Activated naive CD4-positive, alpha-beta T cell treated with anti-CD3 and anti-CD28 coated beads for 36 hours (primary cell): ENCODE measurements at places on chromosomes 2 and 18.

GRCh38 chr2:240644859-240645301, 19.6 kb downstream of the GPR35 start:
- DNase-seq = no peak
- H3K36me3 ChIP-seq = no peaks in the 10 kb centered on the region
- H3K27ac ChIP-seq = no peak overlapping the region
- peaks cover 3% of the 10 kb centered on the region for H3K27me3 ChIP-seq
- no peak overlapping the region for H3K4me3 ChIP-seq
- peaks cover 3% of the 10 kb centered on the region for H3K4me1 ChIP-seq

DNA sequence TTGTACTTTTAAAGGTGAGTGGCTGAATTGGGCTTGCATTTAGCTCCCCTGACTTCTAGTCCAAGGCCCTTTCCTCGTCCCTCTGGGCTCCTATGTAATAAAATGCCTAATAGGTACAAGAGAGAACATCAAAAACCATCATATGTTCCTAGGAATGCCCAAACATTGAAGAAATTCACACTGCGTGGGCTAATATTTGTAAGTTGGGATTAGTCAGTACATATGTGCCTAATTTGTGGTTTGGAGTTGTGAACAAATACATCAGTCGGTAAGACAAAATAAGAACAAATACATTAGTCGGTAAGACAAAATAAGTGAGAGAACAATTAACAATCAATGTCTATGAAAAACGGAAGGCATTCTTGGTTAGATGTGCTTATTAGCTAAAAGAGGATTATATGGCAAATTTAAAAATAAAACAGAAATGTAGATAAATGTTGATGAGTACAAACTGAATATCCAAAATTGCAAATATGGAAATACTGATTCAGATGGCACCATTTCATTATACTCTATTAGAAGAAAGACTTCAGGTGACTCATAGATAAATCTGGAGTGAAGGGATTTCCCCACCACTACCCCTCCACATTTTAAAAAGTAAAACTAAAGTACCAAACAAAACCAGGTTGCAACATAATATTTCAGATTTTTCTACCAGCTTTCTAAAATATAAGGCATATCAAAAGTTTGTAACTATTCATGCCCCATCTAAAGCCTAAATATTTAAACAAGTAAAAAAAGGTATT, 325.4 kb downstream of the ZEB2 start:
- no peaks in the 10 kb centered on the region for H3K36me3 ChIP-seq
- H3K4me3 ChIP-seq = peak overlapping the region; percentile 34
- H3K4me1 ChIP-seq = peaks cover 43% of the 10 kb centered on the region
- H3K27ac ChIP-seq = peak overlapping the region; percentile 73
- no peaks in the 10 kb centered on the region for H3K27me3 ChIP-seq

- no peak overlapping the region for H3K27ac ChIP-seq
- H3K4me1 ChIP-seq = no peaks in the 10 kb centered on the region
- no peak for DNase-seq
- H3K4me3 ChIP-seq = no peak overlapping the region
- no peaks in the 10 kb centered on the region for H3K36me3 ChIP-seq
- H3K27me3 ChIP-seq = peaks cover 2% of the 10 kb centered on the region
These were observed 53.4 kb downstream of the CHN1 start for GRCh38 chr2:174951745-174952144.

GRCh38 chr2:240458044-240458899, 22.8 kb downstream of the GPC1 start:
- no peaks in the 10 kb centered on the region for H3K36me3 ChIP-seq
- no peak overlapping the region for H3K4me3 ChIP-seq
- no peak for DNase-seq
- H3K4me1 ChIP-seq = peaks cover 10% of the 10 kb centered on the region
- H3K27me3 ChIP-seq = peaks cover 18% of the 10 kb centered on the region
- H3K27ac ChIP-seq = no peak overlapping the region

DNA sequence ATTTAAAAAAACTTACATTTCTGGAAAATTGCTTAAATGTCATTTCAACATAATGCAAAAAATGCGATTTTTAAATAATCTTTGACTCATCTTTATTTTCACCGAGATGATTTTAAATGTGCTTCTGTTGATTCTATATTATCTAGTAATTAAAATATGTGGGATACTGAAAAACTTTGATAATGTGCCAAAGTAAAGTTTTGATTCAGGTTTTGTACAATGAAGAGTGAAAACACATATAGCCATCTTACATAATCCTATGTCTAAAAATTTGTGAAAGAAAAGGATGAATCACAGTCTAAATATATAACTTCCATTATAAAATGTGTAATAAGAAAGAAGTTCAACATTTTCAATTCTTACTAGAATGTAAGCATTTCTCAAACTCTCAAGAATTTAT, 204.3 kb upstream of the ZC3H15 start:
- peaks cover 6% of the 10 kb centered on the region for H3K36me3 ChIP-seq
- DNase-seq = no peak
- no peaks in the 10 kb centered on the region for H3K27me3 ChIP-seq
- no peak overlapping the region for H3K27ac ChIP-seq
- no peak overlapping the region for H3K4me3 ChIP-seq
- no peaks in the 10 kb centered on the region for H3K4me1 ChIP-seq

DNA sequence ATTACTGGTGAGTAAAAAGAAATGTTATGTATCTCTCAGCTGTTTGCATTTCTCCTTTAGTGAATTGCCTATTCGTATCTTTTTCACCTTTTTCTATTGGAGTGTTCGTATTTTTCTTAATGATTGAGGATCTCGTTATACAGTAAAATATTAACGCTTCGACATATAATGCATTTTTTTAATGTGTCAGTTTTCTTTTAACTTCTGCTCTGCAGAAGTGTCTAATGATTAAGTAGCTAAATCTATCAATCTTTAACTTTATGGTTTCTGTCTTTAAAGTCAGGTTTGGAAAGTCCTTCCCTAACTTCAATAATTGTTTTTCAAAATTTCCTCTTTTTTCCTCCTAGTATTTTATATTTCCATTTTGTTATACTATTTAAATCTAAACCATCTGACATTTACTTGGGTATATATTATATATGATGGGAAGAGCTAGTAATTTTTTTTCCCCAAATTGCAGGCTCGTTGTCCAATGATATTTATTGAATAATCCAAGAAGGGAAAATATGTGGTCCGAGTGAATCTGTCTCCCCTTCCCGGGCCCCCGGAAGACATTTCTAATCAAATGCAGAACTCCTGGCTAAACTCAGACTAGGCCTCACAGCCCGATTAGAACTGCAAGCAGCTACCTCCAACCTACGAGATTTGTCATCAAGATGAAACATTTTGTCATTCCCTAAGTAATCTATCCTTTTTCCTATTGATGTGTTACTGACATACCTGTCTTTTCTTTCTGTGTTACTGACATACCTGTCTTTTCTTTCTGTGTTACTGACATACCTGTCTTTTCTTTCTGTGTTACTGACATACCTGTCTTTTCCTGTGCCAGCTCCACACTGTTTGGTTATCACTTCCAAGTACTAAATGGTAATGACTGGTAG, 17.2 kb downstream of the PCBP1 start:
- DNase-seq = peak; percentile 81
- H3K4me3 ChIP-seq = peak overlapping the region; percentile 72
- H3K27me3 ChIP-seq = no peaks in the 10 kb centered on the region
- H3K4me1 ChIP-seq = peaks cover 58% of the 10 kb centered on the region
- no peaks in the 10 kb centered on the region for H3K36me3 ChIP-seq

GRCh38 chr2:61157371-61158003, 4.5 kb upstream of the C2orf74 start:
- H3K36me3 ChIP-seq = peaks cover 23% of the 10 kb centered on the region
- H3K27ac ChIP-seq = no peak overlapping the region
- H3K4me3 ChIP-seq = no peak overlapping the region
- H3K4me1 ChIP-seq = no peaks in the 10 kb centered on the region

- H3K4me1 ChIP-seq = no peaks in the 10 kb centered on the region
- no peak overlapping the region for H3K27ac ChIP-seq
- peaks cover 2% of the 10 kb centered on the region for H3K27me3 ChIP-seq
- H3K36me3 ChIP-seq = no peaks in the 10 kb centered on the region
- no peak for DNase-seq
These were observed 16.2 kb downstream of the SCYGR8 start for GRCh38 chr2:227761740-227762476.

- H3K27me3 ChIP-seq = peaks cover 16% of the 10 kb centered on the region
- H3K4me3 ChIP-seq = no peak overlapping the region
- H3K4me1 ChIP-seq = peaks cover 2% of the 10 kb centered on the region
- no peak for DNase-seq
These were observed 76.9 kb downstream of the AOX1 start for GRCh38 chr2:200662727-200663126.

DNA sequence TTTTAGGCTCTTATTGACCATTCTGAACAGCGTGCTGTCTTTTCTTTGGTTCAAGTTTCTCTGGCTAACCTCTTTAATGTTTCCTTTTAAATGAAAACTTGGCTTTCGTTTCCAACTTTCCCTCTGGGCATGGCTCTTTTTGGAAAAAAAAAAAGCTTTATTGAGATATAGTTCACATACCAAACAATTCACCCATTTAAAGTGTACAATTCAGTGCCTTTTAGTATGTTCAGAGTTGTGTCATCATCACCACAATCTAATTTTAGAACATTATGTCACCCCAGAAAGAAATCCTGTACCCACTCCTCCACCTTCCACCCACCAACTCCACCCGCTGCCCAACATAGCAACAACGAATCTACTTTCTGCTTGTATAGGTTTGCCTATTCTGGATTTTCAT, 322.4 kb downstream of the ADCYAP1 start:
- no peak overlapping the region for H3K4me3 ChIP-seq
- H3K36me3 ChIP-seq = no peaks in the 10 kb centered on the region
- H3K4me1 ChIP-seq = no peaks in the 10 kb centered on the region
- H3K27me3 ChIP-seq = no peaks in the 10 kb centered on the region

GRCh38 chr2:189552991-189553404, 27.6 kb downstream of the SLC40A1 start:
- no peak overlapping the region for H3K27ac ChIP-seq
- H3K4me3 ChIP-seq = no peak overlapping the region
- no peak for DNase-seq
- H3K36me3 ChIP-seq = no peaks in the 10 kb centered on the region
- no peaks in the 10 kb centered on the region for H3K27me3 ChIP-seq

DNA sequence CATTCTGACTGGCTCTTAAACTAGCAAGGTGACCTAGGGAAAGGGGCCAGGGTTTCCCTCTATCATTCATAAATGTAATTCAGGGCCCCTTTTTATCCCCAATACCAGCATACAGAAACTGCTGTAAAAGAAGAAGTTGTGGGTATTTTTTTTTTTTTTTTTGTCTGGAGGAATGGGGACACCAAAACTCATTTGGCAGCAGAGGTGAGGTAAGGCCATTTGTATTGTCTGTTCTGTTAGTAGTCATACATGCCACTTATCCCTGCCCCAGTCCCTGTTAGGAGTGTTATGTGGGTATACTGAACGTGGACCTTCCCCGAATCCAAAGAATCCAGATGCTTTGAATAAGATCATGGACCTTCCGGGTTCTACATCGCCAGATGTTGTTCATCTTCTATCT, 1.7 kb downstream of the SEPTIN2 start:
- H3K36me3 ChIP-seq = peaks cover 37% of the 10 kb centered on the region
- H3K27me3 ChIP-seq = no peaks in the 10 kb centered on the region
- H3K4me3 ChIP-seq = peak overlapping the region; percentile 100
- H3K4me1 ChIP-seq = peaks cover 71% of the 10 kb centered on the region

- no peak for DNase-seq
- H3K27ac ChIP-seq = no peak overlapping the region
- H3K27me3 ChIP-seq = peaks cover 16% of the 10 kb centered on the region
- no peak overlapping the region for H3K4me3 ChIP-seq
- no peaks in the 10 kb centered on the region for H3K36me3 ChIP-seq
These were observed 113.1 kb downstream of the ALK start for GRCh38 chr2:29808321-29808720.

DNA sequence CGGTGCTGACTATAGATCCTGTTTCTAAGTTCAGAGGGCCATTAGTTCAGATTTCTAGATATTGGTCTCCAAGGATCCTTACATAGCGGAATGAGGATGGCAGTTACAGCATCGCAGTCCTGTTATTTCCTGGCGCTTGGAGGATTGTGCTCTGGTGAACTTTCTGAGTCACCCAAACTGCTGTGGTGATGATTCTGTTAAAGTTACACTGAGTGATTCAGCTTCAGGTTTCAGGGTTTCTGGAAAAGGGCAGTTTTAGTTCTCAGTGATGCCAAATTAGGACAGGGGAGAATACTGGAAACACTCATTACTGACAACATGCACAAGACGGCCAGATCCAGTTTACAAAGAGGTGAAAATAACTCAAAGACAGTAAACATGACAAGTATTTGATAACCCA, 52.1 kb upstream of the ANKRD62 start:
- H3K27me3 ChIP-seq = peaks cover 4% of the 10 kb centered on the region
- no peak overlapping the region for H3K4me3 ChIP-seq
- peaks cover 10% of the 10 kb centered on the region for H3K4me1 ChIP-seq
- H3K27ac ChIP-seq = no peak overlapping the region
- H3K36me3 ChIP-seq = no peaks in the 10 kb centered on the region
- peak; percentile 29 for DNase-seq

DNA sequence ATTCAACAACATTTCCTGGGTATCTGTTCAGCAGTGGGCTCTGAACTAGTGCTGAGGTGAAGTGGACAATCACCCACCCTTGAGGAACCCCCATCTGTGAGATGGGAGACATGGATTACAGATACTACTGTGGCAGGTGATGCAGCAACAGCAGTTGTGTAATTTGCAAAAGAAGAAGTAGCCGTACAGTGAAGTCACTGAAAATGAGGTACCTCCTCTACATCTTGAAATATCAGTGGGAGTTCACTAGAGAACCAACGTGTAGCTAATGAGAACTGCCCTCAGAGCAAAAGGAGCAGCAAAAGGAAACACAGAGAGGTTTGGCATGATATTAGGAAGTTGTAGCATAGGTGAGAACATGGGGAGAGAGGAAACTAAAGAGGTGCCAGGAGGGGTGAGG, 41.3 kb downstream of the VSNL1 start:
- no peak overlapping the region for H3K4me3 ChIP-seq
- no peak for DNase-seq
- H3K36me3 ChIP-seq = no peaks in the 10 kb centered on the region
- H3K27me3 ChIP-seq = peaks cover 2% of the 10 kb centered on the region
- H3K4me1 ChIP-seq = no peaks in the 10 kb centered on the region

- no peak overlapping the region for H3K4me3 ChIP-seq
- H3K27me3 ChIP-seq = peaks cover 23% of the 10 kb centered on the region
- no peak for DNase-seq
These were observed 267.9 kb downstream of the LPIN1 start for GRCh38 chr2:12014088-12014960.

- H3K27me3 ChIP-seq = peaks cover 36% of the 10 kb centered on the region
- peaks cover 1% of the 10 kb centered on the region for H3K36me3 ChIP-seq
- no peak overlapping the region for H3K27ac ChIP-seq
These were observed 2.7 kb upstream of the VWA3B start for GRCh38 chr2:98084151-98084868.

DNA sequence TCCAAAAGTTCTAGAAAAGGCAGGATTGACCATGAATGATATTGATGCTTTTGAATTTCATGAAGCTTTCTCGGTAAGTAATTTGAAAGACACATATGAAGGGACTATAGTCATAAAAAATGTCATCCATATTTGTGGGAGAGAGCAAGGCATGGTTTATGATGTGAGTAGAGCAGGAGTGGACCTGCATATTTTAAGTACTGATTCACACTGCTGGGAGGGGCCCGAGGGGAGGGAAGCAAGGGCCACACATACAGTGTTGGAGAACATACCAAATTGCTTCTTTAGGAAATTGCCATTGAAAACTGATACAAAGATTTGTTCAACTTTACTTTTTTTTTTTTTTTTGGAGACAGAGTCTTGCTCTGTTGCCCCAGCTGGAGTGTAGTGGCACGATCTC, 39.4 kb downstream of the HADHB start:
- no peak overlapping the region for H3K27ac ChIP-seq
- no peak for DNase-seq
- peaks cover 38% of the 10 kb centered on the region for H3K36me3 ChIP-seq
- no peaks in the 10 kb centered on the region for H3K27me3 ChIP-seq
- H3K4me1 ChIP-seq = no peaks in the 10 kb centered on the region

- no peaks in the 10 kb centered on the region for H3K27me3 ChIP-seq
- H3K36me3 ChIP-seq = peaks cover 1% of the 10 kb centered on the region
- no peak overlapping the region for H3K4me3 ChIP-seq
These were observed 3.1 kb downstream of the RAB11FIP5 start for GRCh38 chr2:73109431-73110167.
